ENCODE measurements at places on chromosomes 11 and 22.

DNA sequence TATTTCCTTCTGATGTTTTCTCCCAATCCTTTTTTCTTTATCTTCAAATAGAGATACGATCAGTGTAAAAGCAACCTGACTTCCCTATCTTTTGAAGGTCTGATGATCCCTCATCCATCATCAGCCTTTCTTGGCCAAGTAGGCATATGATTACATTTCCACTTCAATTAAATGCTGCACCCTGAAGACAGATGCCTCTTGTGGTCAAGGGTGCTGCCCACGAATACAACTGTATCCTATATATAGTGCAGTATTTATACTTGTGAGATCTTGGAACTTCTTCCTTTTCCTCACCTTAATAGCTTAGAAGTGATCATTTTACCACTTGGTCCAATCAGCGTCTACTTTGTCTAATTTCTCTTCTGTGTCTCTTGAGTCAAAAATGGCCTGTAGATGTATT lies 9.3 kb upstream of the ZNRF3 start:
- no peak for DNase-seq

DNA sequence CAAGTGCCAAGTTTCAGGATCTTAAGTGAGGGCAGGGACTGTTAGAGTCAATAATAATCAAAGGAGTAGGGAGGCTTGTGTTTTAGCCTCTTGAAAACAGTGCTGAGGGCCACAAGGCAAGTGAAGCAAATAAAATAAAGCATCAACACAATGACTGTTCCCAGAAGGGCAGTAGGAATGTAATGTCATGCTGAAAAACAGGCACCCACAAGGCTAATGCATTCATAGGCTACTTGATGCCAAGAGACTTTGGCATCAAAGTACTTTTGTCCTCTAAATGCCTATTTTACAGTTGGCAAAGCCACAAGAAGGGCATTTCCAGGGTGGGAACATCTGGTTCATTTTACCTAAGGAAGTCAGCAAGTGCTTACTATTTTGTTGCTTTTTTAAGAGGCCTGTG lies 22.9 kb downstream of the RAB39A start:
- DNase-seq, result no peak

DNA sequence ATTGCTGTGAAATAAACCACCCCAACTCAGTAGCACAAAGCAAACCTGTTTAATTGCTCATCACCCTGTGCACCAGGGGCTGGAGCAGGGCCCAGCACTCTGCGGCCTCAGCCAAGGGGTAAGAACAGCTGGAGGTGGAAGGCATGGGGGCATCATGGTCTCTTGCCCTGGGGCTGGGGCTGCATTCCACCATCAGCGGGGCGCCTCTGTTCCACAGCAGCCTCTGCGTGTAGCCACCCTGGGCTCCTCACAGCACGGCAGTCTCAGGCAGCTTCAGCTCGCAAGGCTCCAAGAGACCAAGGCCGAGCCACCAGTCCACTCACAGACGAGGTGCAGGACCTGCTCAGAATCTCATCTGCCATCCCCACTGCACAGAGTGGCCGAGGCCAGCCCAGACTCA lies 630.7 kb downstream of the TBC1D22A start:
- DNase-seq, result no peak

GRCh38 chr11:22920939-22921565 lies 60.8 kb upstream of the CCDC179 start:
- peak; percentile 4 for DNase-seq

DNA sequence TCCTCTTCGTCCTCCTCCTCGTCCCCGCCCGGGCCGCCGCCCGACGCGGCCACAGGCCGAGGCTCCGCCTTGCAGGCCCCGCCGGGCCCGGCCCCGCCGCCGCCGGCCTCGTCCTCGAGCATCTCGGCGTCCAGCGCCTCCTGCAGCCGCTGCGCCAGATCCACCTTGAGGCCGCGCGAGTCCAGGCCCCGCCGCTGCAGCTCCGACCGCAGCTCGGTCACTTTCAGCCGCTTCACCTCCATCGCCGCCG lies 417 bp downstream of the HNRNPUL2 start:
- DNase-seq, result no peak

All from NCI-H1092 (cell line).